ENCODE measurements at places on chromosomes 6 and 20.

DNA sequence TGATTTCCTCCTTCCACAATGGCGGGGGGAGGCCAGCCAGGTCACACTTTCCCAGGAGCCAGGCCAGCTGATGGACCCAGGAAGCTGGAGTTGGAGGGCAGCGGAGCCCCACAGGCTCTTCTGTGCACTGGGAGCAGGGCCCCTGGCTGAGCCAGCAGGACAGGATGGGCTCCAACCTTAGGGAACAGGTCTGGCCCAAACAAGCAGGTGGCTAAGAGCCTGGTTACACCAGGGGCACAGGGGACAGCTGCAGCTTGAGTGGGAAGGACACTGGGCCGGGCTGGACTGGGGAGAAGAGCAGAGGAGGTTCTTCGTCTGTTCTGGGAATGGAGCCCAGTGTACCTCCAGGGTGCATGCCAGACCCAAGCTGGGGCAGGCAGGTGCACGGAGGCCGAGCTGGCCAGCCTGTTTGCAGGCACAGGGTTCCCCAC lies 102.3 kb downstream of the DLL1 start:
- no peak for DNase-seq

GRCh38 chr6:132300323-132300949 lies 100.8 kb downstream of the MOXD1 start:
- DNase-seq = no peak

GRCh38 chr6:5541751-5542432 lies 280.6 kb downstream of the FARS2 start:
- DNase-seq = no peak

GRCh38 chr6:116059713-116060571 lies 749 bp downstream of the FRK start:
- DNase-seq = no peak

DNA sequence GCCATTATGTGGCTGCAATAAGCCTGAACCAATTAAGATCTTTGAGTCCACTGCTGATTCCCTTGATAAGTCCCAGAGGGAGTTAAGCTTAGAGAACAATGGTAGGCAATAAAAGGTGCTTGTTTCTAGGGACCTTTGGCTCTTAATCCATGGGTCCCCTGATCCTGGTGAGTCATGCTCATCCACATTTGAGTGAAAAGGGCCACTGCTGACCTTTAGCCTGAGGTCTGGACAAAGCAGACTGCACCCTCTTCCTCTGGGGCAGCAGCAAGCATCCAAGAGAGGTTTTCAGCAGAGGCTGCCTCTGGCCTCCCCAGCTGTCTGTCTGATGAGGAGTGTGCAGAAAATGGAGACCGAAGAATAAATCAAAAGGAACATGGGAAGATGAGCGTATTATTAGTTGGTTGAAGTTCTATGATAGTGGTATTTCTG lies 16.1 kb upstream of the SCGN start:
- DNase-seq = no peak

DNA sequence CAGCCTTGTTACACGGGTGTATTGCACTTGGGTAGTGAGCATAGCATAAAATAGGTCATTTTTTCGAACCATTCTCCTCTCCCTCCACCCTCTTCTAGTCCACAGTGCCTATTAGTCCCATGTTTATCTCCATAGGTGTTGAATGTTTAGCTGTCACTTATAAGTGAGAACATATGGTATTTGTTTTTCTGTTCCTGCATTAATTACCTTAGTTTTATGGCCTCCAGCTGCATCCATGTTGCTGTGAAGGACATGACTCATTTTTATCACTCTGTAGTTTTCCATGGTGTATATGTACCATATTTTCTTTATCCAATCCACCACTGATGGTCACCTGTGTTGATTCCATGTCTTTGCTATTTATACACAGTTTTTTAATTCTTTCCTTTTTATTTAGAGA lies 889.5 kb downstream of the EYS start:
- no peak for DNase-seq
